ENCODE measurements at places on chromosomes 1 and 21. TPM values are rescaled to one million over a fixed set of nuclear protein-coding genes. Genes with fewer than 3 reads are reported as not detected.
A peak's percentile ranks its signal among the peaks of the same experiment; 100 is the strongest.

- no peak for DNase-seq
These were observed 35.4 kb downstream of the CXADR start for GRCh38 chr21:17548262-17548661.

- DNase-seq = no peak
These were observed 10.3 kb downstream of the DENND4B start for GRCh38 chr1:153936011-153936802.

GRCh38 chr1:71276466-71276865 lies 195.6 kb upstream of the ZRANB2 start:
- no peak for DNase-seq

Gene B4GALT3
- 11.4 TPM for total RNA-seq

Gene DNM3
- 2.0 TPM for total RNA-seq

GRCh38 chr1:184802354-184803179 lies 47.9 kb upstream of the EDEM3 start:
- no peak for DNase-seq

DNA sequence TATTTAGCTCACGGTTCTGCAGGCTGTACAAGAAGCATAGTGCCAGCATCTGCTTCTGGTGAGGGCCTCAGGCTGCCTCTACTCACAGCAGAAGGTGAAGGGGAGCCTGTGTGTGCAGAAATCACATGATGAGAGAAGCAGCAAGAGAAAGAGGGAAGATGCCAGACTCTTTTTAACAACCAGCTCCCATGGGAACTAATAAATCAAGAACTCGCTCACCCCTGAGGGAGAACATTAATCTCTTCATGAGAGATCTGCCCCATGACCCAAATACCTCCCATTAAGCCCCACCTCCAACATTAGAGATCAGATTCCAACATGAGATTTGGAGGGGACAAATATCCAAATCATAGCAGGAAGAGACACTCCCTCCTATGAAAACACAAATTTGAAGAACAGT lies 74.1 kb downstream of the OLFML2B start:
- no peak for DNase-seq

- DNase-seq = peak; percentile 38
These were observed 37.4 kb downstream of the RUNX1 start for GRCh38 chr21:35011681-35012080.

Gene FLG2
- not detected for total RNA-seq
